CD4-positive, alpha-beta T cell treated with Interleukin-4 for 4 hours (primary cell): ENCODE measurements at places on chromosomes 7 and 10.

- no peak for DNase-seq
These were observed 26.0 kb downstream of the EGFR start for GRCh38 chr7:55044791-55045190.

GRCh38 chr7:372546-372931 lies 82.6 kb downstream of the FOXL3 start:
- DNase-seq = no peak

- no peak for DNase-seq
These were observed 227.7 kb downstream of the CUX1 start for GRCh38 chr7:102044984-102045673.

DNA sequence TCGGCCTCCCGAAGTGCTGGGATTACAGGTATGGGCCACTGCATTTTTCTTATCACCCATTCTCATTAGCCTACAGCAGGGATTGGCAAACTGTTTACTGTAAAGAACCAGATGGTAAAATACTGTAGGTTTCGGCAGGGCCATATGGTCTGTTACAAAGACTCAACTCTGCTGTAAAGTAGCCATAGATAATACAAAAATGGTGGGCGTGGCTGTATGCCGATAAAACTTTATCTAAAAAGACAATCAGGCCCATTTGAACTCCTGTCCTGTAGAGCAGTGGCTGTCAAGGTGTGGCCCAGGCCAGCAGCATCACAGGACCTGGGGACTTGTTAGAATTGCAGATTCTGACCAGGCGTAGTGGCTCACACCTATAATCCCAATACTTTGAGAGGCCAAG lies 134.3 kb downstream of the CUX1 start:
- DNase-seq = no peak

GRCh38 chr10:71419002-71419540 lies 22.4 kb downstream of the CDH23 start:
- DNase-seq = no peak

GRCh38 chr7:112162142-112162766 lies 43.9 kb downstream of the DOCK4 start:
- DNase-seq = no peak

DNA sequence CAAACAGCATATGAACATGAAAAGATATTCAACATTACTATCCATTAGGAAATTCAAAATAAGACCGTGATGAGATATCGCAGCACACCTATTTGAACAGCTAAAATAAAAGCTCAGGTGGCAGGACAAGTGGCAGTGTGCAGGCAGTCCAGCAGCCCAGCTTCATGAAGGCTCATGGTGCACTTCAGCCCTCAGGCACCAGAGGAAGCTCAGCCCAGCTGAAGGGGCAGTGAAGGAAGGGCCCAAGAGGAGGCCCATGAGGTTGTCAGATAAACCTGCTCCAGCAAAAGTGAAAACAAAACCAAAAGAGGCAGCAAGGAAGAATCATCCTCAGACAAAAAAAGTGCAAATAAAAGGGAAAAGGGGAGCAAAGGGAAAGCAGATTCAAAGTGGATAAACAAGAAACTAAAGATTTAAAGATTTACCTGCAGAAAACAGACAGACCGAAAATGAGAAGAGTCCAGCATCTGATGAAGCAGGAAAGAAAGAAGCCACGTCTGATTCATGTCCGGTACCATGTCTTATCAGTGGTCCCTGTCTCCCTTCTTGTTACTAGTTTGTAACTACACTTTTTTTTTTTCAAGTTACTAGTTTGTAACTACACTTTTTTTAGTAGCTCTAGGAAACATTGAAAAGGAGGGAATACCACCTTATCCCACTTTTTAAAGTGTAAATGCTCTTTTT lies 15.0 kb upstream of the FAM24B start:
- DNase-seq = no peak

GRCh38 chr7:157355784-157356511 lies 19.1 kb downstream of the DNAJB6 start:
- no peak for DNase-seq

DNA sequence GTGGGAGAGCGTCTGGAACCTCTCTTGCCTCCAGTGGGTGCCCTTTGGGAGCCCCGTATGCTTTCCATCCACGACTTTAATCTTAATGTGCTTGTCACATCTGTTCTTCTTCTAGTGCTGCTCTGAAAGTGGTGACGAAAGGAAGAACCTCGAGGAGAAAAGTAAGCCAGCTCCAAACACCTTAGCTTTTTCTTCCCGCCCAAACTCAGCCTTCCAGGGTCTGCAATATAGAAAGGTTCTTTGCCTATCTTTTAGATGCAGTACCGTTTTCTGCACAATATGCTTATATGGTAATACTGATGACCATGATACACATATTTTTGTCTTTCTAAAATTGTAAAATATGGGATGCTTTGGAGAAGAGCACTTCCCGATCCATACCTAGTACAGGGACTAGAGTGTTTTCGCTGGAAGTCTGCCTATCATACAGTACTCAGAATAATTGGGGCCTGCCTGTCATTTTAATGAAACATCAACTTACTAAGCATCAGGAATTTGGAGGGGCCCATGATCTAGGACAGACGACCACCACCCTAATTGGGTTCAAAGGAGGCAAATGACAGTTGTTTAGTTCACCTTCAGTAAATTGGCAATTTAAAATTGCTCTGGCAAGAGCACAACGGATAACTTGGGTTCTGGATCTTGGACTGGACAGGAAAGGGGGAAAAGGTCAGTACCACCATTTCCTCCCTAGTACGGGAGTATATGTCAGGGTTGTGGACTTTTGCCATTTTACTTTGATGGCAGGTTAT lies 884 bp downstream of the RINT1 start:
- DNase-seq = no peak

- no peak for DNase-seq
These were observed 47.8 kb upstream of the RET start for GRCh38 chr10:43029043-43029442.
